ENCODE measurements at places on chromosomes 1 and 21. TPM values are rescaled to one million over a fixed set of nuclear protein-coding genes. Genes with fewer than 3 reads are reported as not detected.

GRCh38 chr1:29583727-29584126 lies 347.4 kb downstream of the PTPRU start:
- DNase-seq, result no peak

The EXOSC10 gene
- total RNA-seq, result 81.1 TPM

The FAM78B gene
- not detected for total RNA-seq

- DNase-seq, result no peak
These were observed 124.5 kb downstream of the KCNK1 start for GRCh38 chr1:233738396-233738795.

GRCh38 chr21:40067751-40068150 lies 200.5 kb downstream of the PCP4 start:
- no peak for DNase-seq

DNA sequence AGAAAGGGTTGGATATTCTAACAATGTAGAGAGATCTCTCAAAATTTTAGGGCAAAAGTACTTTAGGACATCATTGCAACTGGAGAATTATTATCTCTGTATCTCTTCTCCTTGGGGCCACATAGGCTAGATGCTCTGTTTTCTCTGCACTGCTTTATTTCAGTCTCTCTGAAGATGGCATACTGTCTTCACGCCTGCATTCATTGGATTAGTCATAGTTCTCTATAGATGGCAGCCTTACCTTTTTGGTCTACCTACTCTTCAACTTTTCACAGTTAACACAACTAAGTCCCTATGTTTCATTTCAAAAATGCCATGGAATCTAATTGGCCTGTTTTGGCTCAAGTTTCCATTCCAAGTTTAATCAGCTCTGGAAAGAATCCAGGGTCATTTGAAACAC lies 1623.3 kb upstream of the B3GALT2 start:
- no peak for DNase-seq

GRCh38 chr1:218395916-218396315 lies 50.8 kb downstream of the TGFB2 start:
- DNase-seq, result no peak

DNA sequence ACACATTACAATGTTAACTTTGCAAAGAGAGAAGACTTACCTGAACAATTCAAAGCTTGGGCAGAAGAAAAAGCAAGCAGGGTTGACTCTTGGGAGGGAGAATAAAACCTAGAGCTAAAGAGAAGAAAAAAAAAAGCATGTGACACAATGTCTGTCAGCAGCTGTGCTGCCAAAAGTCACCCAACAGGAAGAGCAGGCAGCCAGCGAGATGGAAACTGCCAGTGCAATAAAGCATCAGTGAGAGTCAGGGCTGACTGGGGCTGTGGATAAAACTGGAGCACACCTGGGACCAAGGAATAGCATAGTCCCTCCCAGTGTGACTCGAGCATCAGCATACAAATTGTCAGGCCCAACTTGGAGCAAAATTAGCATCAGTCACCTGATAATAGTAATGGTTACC lies 65.0 kb upstream of the SLC22A15 start:
- DNase-seq, result no peak

- no peak for DNase-seq
These were observed 17.1 kb upstream of the PRRC2C start for GRCh38 chr1:171468120-171468750.

- DNase-seq, result no peak
These were observed 37.4 kb downstream of the GADD45A start for GRCh38 chr1:67722292-67722944.

DNA sequence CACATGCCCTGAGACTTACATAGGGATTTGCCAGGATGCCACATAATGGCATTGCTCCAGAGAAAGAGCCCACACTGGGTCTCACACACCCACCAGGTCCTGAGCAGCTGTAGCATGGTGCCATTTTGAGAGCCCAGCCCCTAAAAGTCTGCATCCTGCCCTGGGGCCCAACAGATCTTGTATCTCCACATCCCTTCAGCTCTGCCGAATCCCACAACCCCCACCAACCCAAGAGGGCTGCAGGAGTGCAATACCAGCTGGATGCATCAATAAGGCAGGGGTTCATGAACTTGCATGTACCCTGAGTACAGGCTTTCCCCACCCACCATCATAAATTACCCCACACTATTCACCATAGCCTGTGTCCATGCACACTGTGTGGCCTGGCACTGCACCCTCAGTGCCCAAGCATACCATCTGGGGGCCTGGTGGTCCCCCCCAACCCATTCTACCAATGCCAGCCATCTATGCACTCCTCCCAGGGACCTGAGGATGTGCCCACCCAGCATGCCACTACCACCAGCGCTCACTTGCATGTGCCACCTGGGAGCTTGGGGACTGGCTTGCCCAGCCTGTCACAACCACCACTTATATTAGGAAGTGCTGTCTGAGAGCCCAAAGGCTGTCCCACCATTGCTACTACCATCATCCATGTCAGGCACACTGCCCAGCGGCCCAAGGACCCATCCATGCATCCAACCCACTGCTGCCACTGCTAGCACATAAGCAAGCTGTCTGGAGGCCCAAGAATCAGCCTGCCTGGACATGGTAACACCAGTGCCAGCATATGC lies 4.1 kb upstream of the KRTAP12-2 start:
- DNase-seq, result no peak

Measured in activated naive CD4-positive, alpha-beta T cell treated with anti-CD3 and anti-CD28 coated beads, Interleukin-2, amount 50 U/mL, for 72 hours (primary cell).